ENCODE measurements at places on chromosomes 2 and 18. TPM values are rescaled to one million over a fixed set of nuclear protein-coding genes. Genes with fewer than 3 reads are reported as not detected.

Gene SNORC
- 35.0 TPM for total RNA-seq

Gene ZBTB7C
- 52.1 TPM for total RNA-seq

Gene TUBB6
- total RNA-seq, result 8.3 TPM

Gene TXNDC2
- not detected for total RNA-seq

Gene ESPNL
- 0.06 TPM for total RNA-seq

Gene C2orf92
- total RNA-seq, result 7.8 TPM

Gene EHBP1
- 22.6 TPM for total RNA-seq

Gene MZT2B
- 244 TPM for total RNA-seq

GRCh38 chr2:132825601-132826000 lies 155.6 kb upstream of the LYPD1 start:
- no peak for DNase-seq

GRCh38 chr2:144041612-144042011 lies 478.3 kb downstream of the ZEB2 start:
- DNase-seq, result no peak

GRCh38 chr2:65775839-65776238 lies 343.4 kb upstream of the SPRED2 start:
- DNase-seq, result no peak

GRCh38 chr2:42568401-42569115 lies at the start of gene MTA3:
MTA3 (plus strand) TSS chr2:42568632; CDS start chr2:42568746, 114 bp downstream.
- DNase-seq, result peak; percentile 81

- no peak for DNase-seq
Observed at GRCh38 chr18:12318334-12318697, 10.3 kb downstream of the TUBB6 start.

DNA sequence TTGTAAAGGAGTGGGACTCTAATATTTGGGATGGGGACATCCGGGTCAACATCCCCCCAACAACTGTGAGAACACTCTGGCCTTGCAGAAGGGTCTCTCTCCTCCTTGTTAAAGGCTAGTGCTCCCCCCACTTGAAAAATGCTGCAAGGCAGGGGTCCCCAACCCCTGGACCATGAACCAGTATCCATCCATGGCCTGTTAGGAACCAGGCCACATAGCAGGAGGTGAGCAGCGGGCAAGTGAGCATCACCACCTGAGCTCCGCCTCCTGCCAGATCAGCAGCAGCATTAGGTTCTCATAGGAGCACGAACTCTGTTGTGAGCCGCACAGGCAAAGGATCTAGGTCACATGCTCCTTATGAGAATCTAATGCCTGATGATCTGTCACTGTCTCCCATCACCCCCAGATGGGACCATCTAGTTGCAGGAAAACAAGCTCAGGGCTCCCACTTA lies 243.9 kb upstream of the ID2 start:
- no peak for DNase-seq

- DNase-seq, result no peak
Observed at GRCh38 chr2:200624026-200624425, 38.2 kb downstream of the AOX1 start.

DNA sequence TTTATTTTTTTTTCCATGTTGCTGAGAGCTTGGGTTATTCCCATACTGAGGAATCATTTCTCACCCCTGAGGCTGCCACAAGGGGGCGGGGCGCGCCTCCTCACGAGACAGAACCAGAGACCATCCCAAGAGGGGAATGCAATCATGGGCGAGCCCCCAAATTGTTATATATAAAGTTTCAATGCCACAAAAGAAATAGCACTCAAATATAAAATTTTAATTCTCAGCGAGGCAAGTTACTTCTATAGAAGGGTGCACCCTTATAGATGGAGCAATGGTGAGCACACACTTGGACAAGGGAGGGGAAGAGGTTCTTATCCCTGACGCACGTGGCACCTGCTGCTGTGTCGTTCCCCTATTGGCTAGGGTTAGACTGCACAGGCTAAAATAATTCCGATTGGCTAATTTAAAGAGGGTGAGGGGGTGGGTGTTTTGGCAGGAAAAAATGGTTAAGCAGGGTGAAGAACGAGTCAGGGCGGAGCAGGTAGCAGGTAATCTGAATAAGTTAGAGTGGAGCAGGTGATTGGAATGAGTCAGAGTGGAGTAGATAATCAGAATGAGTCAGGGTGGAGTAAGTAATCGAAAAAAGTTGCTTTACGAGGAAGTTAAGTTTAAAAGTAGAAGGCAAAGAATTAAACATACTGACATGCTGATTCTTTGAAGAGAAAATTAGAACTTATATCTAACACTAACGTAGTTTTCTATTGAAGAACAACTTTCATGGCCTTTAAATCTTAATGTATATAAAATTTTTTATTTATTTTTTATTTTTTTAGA lies 177.5 kb downstream of the MTCL1 start:
- DNase-seq, result no peak

- DNase-seq, result no peak
Observed at GRCh38 chr2:218375212-218375611, 6.9 kb upstream of the SLC11A1 start.

- DNase-seq, result no peak
Observed at GRCh38 chr18:73120626-73121025, 252.8 kb upstream of the NETO1 start.

DNA sequence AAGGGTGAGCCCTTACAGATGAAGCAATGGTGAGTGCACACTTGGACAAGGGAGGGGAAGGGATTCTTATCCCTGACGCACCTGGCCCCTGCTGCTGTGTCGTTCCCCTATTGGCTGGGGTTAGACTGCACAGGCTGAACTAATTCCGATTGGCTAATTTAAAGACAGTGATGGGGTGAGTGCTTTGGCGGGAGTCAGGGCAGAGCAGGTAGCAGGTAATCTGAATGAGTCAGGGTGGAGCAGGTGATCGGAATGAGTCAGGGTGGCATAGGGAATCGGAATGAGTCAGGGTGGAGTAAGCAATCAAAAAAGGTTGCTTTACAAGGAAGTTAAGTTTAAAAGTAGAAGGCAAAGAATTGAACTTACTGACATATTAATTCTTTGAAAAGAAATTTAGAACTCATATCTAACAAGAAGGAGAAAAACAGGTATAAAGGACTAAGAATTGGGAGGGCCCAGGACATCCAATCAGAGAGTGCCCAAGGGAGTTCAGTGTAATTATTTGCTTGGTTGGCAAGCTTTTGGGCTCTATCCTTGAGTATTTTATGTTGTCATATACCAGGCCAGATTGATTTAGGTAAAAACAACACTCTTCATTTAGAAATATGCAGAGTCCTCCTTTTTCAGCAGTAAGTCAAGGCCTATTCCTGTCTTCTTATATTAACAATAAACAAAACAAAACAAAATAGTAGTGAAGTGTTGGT lies 52.3 kb upstream of the RALBP1 start:
- DNase-seq, result peak; percentile 72

GRCh38 chr2:86211033-86211795 lies 12.0 kb downstream of the MRPL35 start:
- no peak for DNase-seq

- no peak for DNase-seq
Observed at GRCh38 chr2:196413821-196414274, 225.7 kb upstream of the CCDC150 start.

- DNase-seq, result no peak
Observed at GRCh38 chr18:36813101-36813775, 15.6 kb downstream of the TPGS2 start.

GRCh38 chr2:179020156-179020750 lies 29.7 kb downstream of the CCDC141 start:
- no peak for DNase-seq

- DNase-seq, result peak; percentile 73
Observed at GRCh38 chr2:164840458-164840929, 1.1 kb downstream of the COBLL1 start.

DNA sequence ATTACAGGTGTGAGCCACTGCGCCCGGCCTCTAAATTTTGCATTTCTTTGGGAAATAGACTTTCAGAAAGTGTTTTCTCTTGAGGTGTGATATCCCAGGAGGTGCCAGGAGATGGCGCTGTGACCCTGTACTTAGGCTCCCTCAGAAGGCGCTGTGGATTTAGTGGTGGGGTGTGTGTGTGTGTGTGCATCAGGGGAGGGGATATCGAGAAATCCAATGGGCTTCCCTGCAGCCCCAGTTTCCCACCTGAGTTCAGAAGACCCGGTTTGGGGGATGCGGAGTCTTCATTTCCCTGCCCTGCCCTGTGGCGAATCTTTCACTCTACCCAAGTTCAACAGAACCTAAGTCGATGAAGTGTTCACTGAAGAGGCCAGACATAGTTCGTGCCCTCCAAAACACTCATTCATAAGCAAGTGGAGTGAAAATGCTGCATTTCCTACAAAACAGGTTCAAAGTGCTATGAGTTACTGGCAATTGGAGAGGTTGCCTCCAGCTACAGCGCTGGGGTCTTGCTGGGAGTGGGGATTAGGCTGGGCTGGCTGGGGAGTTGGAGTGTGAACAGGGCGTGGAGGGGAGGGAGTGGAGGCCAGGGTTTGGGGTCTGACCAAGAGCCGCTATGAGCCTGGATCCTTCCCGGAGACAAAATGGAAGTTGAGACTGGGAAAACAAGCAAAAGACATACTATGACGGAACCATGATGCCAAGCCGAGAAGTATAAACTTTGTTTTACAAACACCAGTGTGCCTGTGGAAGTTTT lies 6.5 kb upstream of the WNT6 start:
- DNase-seq, result peak; percentile 75

DNA sequence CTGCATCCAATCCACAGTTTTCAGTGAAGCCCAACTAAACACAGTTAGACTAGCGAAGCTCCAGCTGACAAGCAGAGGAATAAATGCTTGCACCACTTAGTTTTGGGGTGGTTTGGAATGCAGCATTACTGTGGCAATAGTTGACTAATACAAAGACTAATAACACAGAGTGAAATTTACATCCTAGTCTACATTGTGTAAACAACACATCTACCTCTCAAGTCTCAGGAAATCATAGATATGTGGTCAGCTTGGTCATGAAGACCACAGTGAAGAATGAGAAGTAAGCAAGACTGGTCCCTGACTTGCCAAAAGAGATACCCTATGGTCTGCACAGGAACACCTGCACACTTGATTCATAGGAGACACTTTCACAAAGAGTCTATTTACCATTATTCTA lies 155.1 kb upstream of the TANK start:
- no peak for DNase-seq

GRCh38 chr2:97857553-97857952 lies 138.2 kb downstream of the TMEM131 start:
- DNase-seq, result no peak

Data from left colon (tissue), 2 donors.